Naive thymus-derived CD4-positive, alpha-beta T cell (primary cell): ENCODE measurements at places on chromosomes 4 and X. TPM values are rescaled to one million over a fixed set of nuclear protein-coding genes. Genes with fewer than 3 reads are reported as not detected.

GRCh38 chr4:97786306-97786920 lies 356.9 kb downstream of the STPG2 start:
- no peak for DNase-seq

PPEF2 gene
- not detected for polyA plus RNA-seq

MTTP gene
- not detected for polyA plus RNA-seq

RENBP gene
- polyA plus RNA-seq, result 1.3 TPM
